ENCODE measurements at places on chromosomes 7 and 10. TPM values are rescaled to one million over a fixed set of nuclear protein-coding genes. Genes with fewer than 3 reads are reported as not detected.

GNAT3 gene
- total RNA-seq = not detected

GJD4 gene
- not detected for total RNA-seq

MYL10 gene
- not detected for total RNA-seq

PRPS1L1 gene
- not detected for total RNA-seq

SDK1 gene
- total RNA-seq = 0.37 TPM

ITIH2 gene
- 0.38 TPM for total RNA-seq

TFPI2 gene
- 326 TPM for total RNA-seq

ACTL6B gene
- not detected for total RNA-seq

HKDC1 gene
- 11.8 TPM for total RNA-seq

SPDYE6 gene
- not detected for total RNA-seq

CFAP46 gene
- 1.4 TPM for total RNA-seq

SEMA4G gene
- 8.4 TPM for total RNA-seq

SORCS1 gene
- not detected for total RNA-seq

PTPN12 gene
- 69.7 TPM for total RNA-seq

ACHE gene
- 3.0 TPM for total RNA-seq

GSTO2 gene
- total RNA-seq = 2.4 TPM

ANKRD61 gene
- total RNA-seq = 0.84 TPM

SFXN2 gene
- total RNA-seq = 4.1 TPM

CLCN1 gene
- total RNA-seq = not detected

EGR2 gene
- 0.21 TPM for total RNA-seq

KNDC1 gene
- 1.4 TPM for total RNA-seq

NACAD gene
- total RNA-seq = 0.31 TPM

KCNH2 gene
- 3.3 TPM for total RNA-seq

ZNF783 gene
- 5.6 TPM for total RNA-seq

CALY gene
- total RNA-seq = 0.45 TPM

PGAM2 gene
- total RNA-seq = not detected

GPR26 gene
- not detected for total RNA-seq
